T-helper 2 cell (primary cell): ENCODE measurements at places on chromosomes 7 and 10.
A peak's percentile ranks its signal among the peaks of the same experiment; 100 is the strongest.

- DNase-seq: no peak
These were observed 2.7 kb upstream of the PDCD4 start for GRCh38 chr10:110868981-110869380.

DNA sequence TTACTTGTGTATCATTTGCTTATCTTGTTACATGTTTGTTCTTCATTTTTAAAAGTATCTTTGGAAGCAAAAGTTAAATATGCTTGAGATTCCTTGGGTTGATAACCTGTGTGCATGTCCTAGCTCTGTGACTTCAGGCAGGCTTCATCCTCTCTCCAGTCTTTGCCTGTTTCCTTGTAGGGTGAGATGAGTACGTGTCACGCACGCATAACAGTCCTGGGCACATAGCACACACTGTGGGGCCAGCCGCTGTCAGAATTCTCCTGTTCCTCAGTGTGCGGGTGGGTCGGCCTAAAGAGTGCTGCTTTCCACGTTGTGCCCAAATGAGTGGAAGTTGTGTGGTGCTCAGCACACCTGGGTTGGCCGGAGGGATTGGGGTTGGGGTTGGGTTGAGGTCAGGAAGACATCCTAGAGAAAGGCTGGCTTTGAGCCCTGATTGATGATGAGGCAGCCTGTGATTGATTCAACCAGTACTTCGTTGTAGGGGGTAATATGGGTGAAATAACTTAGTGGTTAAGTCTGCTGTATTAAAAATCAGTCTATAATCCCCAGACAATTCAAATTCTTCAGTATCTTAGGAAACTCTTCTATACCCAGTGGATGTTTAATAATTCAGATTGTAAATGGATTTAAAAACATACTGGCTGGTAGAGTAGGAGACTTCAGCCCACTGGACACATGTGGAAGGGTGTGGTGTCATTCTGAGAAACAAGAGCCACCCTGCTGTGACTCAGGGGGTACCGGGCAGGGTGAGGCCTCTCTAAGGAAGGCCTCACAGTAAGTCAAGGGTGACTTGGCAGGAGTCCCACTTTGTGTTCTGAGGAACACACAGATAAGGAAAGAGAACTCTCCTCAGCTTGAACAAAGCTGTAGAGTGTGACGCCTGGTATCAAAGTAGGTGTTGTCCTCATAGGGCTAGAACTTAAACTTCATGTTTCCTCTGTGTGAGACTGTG, 54.8 kb downstream of the DAGLB start:
- DNase-seq: peak; percentile 70

GRCh38 chr10:77461636-77462296, 175.8 kb downstream of the KCNMA1 start:
- DNase-seq: no peak

DNA sequence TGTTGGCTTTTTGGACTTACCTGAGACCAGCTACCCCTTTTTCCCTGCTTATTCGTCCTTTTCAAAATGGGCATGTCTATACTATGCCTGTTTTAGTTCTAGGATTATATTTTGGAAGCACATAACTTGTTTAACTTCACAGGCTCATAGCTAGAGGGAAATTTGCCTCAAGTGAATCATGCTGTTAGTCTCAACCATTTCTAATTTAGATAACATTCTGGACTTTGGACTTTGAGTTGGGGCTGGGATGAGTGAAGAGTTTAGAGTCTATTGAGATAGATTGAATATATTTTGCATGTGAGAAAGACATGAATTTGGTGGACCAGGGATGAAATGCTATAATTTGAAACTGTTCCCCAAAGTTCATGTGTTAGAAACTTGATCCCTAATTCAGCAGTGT, 554.6 kb upstream of the C7orf33 start:
- DNase-seq: no peak

- no peak for DNase-seq
These were observed 40.6 kb upstream of the FAM3C start for GRCh38 chr7:121436688-121437087.

DNA sequence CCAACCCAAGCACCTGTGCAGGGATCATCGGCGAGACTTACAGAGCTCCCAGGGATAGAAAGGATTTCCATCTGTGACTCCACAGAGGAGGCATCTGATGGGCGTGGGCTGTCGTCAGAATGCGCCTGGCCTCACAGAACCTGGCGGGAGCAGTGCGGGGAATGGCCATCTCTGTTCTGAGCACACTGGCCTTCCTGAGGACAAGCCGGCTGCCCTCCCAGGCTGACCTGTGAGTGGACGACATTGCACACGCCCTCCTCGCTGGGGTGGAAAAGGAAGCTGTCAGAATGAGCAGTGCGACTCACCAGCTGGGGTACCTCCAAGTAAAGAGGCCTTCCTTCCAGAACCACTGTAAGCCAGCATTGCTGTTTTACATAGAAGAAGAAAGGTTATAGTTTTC, 234.6 kb upstream of the PITRM1 start:
- no peak for DNase-seq

DNA sequence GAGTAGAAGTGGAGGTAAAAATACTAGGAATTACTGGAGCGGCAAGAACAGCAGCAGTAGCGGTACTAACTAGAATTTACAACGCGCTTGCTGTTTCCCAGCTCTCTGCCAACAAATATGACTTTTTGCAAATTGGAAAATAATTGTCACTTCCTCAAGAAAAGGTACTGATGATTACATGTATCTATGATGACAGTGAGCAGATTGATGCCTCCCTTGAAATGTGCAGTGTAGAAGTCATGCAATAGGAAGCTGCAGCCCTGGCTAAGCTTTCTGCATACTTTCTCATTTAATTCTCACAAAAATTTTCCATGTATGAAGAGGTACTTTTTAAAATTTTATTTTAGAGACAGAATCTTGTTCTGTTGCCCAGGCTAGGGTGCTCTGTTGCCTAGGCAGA, 49.9 kb downstream of the ANK3 start:
- no peak for DNase-seq

GRCh38 chr7:118369987-118370386, 145.5 kb downstream of the ANKRD7 start:
- no peak for DNase-seq

DNA sequence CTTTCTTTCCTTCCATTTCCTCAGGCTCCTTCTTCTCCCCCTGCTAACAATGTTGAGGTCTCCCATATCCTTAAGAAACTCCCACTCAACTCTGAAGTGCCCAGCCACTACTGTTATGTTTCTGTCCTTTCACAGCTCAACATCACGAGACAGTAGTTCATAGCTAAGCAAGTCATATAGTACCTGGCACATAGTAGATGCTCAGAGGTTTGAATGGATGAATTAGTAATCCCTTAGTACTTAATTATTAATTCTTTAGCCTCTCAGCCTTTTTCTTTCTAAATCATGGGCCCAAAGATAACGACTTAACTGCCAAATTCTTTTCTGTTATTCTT, 22.6 kb downstream of the CSGALNACT2 start:
- no peak for DNase-seq

GRCh38 chr10:71475243-71475871, 78.6 kb downstream of the CDH23 start:
- no peak for DNase-seq

- DNase-seq: no peak
These were observed 263.6 kb downstream of the SKIDA1 start for GRCh38 chr10:21261842-21262294.

DNA sequence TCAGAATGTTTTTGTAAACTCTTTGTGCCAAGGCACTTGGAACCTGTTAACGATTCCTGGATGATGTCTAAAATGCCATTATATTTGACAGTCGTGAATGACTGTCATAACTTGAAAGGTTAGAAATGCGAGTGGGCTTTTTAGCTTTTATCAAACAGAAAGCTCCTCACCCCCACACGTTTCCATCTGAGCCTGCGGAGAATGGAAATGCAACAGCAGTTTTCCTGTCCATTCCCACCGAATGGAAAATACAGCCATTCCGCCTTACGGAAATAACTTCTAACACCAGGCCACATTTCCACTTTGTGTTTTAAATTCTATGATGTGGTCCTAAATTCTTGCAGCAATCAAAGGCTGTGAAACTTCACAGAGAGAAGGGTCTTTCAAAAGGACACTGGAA, 83.8 kb downstream of the ELMO1 start:
- no peak for DNase-seq

DNA sequence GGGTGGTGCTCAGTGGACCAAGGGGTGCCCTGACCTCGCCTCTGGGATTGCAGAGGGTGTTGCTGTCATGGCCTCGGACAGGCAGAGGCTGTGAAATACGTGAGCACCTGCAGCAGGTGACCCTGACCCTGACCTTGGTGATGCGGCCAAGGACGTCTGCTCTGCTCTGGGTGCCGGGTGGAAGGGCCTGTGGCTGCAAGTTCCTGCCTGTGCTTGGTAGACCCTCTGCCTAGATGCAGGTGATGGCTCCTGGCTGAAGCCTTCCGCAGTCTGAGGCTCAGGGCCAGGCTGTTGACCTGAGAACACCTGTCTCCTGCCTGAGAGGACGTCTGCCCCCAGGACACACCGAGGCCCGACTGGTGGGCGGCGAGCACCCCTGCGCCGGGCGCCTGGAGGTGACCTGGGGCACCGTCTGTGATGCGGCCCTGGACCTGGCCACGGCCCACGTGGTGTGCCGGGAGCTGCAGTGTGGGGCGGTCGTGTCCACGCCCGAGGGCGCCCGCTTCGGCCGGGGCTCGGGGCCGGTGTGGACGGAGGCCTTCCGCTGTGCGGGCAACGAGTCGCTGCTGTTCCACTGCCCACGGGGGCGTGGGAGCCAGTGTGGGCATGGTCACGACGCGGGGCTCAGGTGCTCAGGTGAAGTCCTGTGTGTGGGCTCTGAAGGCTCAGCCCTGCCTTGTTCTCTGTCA, 4.4 kb downstream of the SCART1 start:
- DNase-seq: no peak

DNA sequence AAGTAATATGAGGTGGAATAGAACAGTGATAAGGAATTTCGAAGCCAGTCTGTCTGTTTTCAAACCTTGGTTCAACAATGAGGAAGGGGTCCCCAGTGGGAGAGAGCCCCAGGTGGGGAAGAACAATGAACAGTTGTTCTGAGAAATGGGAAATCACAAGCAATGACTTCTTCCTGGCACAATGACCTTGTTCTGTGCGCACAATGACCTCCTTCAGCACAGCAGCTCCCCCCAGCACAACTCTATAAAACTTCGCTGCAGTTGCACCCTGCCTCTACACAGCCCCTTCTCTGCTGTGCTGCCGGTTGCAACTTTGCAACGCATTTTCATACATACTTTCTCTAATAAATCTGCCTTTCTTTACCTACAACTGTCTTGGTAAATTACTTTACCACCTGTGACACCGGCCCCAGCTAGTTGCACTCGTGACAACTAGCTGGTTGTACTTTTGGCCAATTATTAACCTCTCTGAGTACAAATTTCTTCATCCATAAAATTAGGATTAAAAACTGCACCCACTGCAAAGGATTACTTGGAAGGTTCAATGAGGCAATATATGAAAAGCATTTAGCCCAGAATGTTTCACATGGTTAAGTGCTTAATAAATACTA, 40.5 kb downstream of the ASB4 start:
- DNase-seq: no peak

- no peak for DNase-seq
These were observed 877.6 kb upstream of the AUTS2 start for GRCh38 chr7:68720697-68721096.

GRCh38 chr10:48946891-48947500, 7.4 kb upstream of the LRRC18 start:
- DNase-seq: no peak

GRCh38 chr7:1557006-1557405, 1.0 kb upstream of the TMEM184A start:
- DNase-seq: no peak

DNA sequence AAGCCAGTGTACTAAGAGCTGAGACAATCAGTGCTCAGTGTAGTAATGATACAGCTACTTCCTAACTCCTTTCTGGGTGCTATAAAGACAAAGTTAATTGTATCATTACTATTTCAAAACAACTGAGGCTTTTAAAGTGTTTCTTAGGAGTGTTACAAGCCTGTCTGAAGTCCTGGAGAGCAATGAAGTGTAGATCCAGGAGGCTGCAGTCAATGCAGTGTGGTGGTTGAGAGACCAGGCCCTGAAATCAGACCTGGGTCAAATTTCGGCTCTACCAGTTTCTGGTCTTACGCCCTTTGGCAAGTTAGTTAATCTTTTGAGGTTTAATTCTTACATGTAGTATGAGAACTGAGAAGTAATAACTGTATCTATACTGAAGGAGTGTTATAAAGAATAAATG, 387.0 kb downstream of the SDK1 start:
- DNase-seq: no peak

DNA sequence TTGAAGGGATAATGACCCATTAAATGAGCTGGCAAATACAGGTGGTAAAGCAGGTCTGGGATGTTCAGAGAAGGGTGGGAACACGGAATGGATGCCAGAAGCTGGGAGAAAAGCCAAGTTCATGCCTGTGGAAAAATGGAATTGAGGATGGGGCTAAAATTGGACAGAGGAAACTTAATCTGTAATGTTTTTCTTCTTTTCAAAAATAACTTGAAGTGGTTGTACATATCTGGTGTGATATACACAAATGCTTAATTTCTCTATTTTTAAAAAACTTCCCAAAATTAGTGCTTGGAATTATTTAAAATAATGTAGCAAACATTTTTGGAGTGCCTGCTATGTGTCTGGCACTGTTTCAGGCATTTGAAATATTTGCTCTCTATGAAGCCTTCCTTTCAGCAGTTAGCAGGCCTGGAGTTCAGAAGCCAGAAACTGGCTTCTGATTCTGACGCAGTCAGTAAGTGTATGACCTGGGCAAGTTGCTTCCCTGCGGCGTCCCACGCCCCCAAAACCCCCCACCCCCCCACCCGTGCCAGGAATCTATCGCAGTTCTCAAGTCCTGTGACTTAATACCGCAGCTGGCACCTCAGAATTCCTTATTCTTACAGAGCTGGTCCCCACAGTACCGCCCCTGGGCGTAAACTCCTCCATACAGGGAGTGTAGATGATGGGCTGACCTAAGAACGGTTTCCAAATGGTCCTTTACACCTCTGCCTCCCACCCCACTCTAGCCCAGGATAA, 828 bp upstream of the MALSU1 start:
- DNase-seq: no peak

- DNase-seq: no peak
These were observed 29.4 kb downstream of the LSMEM1 start for GRCh38 chr7:112510001-112510742.

DNA sequence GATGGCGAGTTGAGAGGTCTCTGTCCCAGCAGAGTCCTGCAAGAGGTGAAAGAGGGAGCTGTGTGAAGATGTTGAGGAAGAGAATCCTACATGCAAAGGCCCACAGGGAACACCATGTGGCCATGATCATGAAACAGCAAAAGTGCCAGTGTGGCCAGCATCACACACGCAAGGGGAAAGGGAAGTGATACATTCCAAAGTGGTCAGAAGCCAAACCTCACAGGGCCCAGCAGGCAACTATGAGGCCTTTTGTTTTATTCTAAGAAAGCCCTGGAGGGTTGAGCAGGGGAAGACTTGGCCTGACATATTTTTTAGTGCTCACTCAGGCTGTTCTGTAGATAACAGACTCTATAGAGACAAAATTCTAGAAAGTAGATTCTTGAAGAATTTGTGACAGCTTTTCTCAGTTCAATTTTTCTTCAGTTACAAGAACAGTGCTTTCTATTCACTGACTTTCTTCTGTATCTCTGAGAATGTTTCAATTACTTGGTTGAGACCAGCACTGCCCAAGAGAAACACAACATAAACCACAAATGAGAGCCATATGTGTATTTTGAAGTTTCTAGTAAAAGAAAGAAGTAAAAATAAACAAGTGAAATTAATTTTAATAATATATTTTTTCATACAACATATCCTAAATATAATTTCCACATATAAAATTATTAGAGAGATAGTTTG, 82.3 kb downstream of the HTR7 start:
- DNase-seq: no peak

GRCh38 chr10:60611291-60611747, 167.0 kb upstream of the CDK1 start:
- no peak for DNase-seq
